ENCODE measurements at places on chromosomes 16 and 17. TPM values are rescaled to one million over a fixed set of nuclear protein-coding genes. Genes with fewer than 3 reads are reported as not detected.

GRCh38 chr16:85390511-85391174 lies 222.5 kb upstream of the GSE1 start:
- DNase-seq = no peak

- DNase-seq = no peak
Observed at GRCh38 chr17:40106760-40107521, 6.6 kb upstream of the NR1D1 start.

- no peak for DNase-seq
Observed at GRCh38 chr16:63442246-63442645, 1406.0 kb upstream of the CDH8 start.

DNA sequence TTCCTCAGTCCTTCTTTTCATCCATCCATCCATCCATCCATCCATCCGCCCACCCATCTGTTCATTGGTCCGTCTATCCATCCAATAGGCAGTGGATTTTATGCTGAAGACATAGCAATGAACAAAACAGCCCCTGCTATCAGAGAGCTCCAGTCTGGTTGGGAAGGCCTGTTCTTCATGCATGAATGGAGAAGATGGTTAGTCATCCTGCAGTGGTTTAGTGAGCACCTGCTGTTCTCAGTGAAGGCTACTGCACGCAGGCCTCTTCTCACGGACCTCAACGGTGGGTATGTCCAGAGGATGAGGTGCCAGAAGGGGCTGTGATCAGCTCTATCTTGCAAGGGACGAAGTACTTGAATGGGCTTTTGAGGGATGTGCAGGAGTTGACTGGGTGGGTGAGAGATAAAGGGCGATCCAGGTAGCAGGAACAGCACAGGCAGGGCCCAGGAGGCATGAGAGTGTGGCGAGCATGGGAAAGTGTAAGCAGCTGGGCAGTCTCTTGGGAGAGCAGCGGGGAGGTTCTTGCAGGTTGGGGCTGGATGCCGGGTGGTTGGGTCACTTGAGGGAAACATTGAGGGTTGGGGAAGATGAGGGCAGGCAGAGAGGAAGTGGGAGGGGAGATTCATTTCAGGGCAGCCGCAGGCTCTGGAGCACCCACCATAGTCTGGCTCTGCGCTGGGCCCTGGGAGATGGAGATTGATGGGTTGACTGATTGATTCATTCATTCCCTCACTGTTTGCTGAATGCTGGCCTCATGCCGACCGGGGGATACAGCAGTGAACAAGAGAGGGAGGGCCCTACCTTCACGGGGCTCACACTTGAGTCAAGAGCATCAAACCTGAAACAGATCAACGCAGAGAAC lies 115.0 kb upstream of the CIBAR2 start:
- DNase-seq = no peak

BRIP1 gene
- 4.5 TPM for polyA plus RNA-seq

DNA sequence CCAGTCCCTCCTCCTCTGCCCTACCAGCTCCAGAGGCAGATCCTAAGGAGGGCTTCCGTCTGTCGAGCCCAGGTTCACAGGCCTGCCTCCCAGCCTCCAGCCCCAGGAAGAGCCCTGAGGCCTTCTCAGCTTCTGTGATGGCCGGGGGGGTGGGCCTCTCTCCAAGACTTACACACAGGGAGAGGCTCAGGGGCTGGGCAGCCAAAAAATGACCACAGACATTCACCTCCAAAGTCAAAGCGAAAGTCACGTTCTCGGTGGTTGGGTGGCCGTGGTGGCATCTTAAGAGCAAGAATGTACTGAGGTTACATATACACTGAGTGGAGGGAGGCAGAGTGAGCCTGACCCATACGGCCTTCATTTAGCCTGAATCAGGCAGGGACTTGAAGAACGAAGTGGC lies 119.1 kb downstream of the CCDC182 start:
- no peak for DNase-seq

All from muscle of arm (tissue), 14 donors.